ENCODE measurements at places on chromosomes 13 and 19.

GRCh38 chr13:114143806-114144605, 11.6 kb upstream of the RASA3 start:
- DNase-seq: no peak

GRCh38 chr19:23287620-23288019, 37.4 kb upstream of the ZNF724 start:
- DNase-seq: no peak

GRCh38 chr19:50837300-50837699, 3.9 kb upstream of the KLK15 start:
- no peak for DNase-seq

DNA sequence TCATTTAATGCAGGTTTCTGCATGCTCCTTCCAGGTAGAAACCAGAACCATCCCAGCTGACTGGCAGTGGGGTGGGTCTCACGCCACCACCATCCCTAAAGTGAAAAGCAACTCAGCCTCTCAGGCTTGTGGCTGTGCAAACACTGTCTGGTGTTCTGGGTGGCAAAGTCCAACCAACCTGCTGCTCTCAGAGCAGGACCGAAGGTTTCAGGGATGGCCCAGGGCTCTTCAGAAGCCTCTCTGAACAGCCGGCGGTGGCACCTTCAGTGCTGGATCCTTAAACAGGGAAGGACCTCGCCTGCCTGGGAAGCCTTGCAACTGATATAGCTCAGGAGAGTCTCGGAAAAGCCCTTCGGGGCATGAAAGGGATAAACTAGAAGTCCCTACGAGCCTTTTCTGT, 100.8 kb downstream of the COL4A1 start:
- no peak for DNase-seq

GRCh38 chr13:70729369-70729768, 621.1 kb upstream of the KLHL1 start:
- DNase-seq: no peak

DNA sequence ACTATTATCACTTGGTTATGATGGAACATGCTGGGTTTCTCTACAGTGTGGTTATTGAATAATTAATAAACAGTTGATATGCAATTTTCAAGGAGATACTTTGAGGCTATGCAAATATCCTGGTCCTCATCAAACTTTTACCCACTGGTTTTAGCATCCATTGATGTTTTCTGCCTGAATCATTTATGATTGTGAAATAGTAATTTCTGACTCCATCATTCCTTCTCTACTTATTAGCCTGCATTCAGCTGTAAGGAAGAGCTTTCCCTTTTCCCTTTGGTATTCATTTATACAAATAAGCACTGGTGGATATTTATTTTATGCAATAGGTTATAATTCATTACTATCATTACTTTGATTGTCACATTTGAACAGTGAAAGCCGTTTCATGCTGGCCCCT, 13.9 kb upstream of the DNAJC15 start:
- no peak for DNase-seq

DNA sequence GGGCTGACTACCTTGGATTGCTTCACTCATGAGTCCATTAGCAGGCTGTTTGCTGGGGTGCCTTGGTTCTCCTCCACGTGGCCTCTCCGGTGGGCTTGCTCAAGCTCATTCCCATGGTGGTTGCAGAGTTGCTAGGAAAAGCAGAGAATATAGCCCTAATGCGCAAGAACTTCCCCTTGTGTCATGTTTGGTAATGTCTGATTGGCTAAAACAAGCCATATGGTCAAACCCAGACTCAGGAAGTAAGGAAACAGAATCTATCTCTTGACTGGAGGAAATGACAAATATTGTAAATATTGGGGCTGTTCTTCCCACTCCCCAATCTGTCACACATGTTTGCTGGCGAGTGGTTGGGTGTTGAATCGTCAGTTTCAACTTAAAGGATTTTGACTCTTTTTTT, 12.1 kb downstream of the NFILZ start:
- no peak for DNase-seq

DNA sequence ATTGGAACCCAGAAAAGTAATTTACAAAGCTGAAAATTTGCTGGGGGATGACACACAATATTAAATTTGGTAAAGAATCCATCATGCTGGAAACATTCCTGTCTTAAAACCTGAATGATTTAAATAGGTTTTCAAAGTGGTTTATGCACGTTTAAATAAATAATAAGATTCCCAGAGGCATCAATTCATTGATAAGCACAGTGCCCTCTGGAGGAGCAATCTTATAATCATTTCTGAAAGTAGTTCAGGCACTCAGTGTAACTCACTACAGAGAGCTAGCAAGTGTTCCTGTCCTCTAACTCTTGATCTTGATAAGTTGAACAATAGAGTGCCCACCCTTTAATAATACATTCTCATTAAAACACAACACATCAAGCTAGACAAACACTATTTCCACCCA, 43.5 kb upstream of the SHISA2 start:
- no peak for DNase-seq

GRCh38 chr13:40127925-40128324, 472.5 kb downstream of the COG6 start:
- DNase-seq: no peak

DNA sequence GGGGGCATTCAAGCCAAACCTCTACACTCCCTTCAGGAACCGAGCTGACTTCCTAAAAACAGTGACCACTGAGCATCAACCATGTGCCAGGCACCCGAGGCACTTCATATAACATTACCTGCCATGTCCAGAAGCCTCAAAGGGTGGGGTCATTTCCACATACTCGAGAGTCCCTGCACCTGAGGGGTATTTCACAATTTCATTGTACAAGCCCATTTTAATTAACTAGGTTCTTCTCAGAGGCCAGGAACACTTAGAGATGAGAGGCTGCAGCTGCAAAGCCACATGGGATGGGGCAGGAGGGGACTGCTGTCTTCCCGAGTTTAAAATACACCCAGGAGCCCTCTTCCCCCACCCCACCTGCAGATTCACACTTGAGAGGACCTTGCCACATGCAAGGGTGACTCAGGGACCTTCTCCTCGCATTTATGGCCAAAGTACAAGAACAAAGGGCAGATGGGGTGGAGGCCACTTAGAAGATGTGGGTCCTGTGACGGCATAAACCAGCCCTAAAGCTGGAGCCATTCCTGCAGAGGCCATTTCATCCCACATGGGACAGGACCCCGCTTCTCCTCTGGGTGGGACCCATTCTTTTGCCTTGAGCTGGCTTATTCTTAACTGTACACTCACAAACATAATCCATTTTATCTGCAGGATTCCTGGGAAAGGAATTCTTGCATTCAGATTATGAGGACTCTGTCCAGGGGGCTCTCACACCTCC, 43.9 kb downstream of the RAB20 start:
- DNase-seq: no peak

DNA sequence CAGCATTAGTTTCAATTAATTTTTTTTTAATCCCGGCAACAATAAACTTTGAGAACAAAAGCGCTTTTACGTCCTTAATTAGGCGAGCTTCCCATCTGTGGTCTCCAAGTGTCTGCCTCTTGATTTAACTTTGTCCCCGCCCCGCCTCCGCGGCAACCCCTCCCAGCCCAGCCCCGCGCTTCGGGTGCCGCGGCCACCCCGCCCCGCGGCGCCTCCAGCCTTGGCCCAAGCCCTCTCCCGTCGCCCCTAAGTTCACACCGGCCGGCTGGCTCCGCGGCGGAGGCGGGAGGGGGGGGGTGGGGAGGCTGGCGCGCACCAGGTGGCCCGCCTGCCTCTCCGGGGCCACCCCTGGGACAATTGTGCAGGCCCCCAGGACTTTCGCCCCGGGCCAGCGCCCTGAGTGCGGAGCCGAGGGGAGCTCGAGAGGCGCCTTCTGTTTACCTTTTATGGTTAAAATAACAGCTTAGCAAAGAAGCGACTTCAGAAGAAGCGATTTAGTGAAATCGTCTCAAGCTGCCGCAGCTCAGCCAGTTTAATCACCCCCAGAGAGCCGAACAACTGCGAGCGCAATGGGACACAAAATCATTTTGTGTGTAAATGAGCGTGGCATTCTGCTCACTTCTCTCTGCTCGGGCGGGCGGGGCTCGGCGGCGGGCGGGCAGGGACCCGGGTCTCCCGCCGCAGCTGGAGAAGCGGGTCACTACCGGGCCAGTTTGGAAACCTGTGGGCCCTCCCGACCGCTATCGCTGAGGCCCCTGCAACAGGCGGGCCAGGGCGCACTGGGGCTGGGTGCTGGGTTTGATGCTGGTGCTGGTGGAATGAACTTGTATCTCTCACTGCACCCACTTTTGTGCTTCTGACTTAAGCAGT, 1.4 kb downstream of the KCTD15 start:
- no peak for DNase-seq

- no peak for DNase-seq
These were observed 3.3 kb downstream of the PPP5C start for GRCh38 chr19:46350029-46350757.

DNA sequence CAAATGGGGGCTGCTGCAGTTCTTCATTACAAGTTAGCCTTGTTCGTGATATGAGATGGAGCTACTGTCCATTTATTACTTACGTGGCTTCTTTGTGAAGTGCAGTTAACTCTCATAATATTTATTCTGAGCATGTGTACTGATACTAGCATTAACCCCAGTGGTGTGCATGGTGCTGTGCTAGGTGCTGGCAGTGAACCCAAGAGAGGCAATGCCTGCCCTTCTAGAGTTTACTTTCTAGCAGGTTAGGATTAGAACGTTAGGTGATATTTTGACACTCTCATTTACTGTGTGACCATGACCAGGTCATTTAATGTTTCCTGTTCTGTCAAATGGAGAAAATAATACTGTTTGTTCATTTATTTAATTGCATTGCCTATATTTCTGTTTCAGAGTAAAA, 16.9 kb downstream of the PIBF1 start:
- no peak for DNase-seq

DNA sequence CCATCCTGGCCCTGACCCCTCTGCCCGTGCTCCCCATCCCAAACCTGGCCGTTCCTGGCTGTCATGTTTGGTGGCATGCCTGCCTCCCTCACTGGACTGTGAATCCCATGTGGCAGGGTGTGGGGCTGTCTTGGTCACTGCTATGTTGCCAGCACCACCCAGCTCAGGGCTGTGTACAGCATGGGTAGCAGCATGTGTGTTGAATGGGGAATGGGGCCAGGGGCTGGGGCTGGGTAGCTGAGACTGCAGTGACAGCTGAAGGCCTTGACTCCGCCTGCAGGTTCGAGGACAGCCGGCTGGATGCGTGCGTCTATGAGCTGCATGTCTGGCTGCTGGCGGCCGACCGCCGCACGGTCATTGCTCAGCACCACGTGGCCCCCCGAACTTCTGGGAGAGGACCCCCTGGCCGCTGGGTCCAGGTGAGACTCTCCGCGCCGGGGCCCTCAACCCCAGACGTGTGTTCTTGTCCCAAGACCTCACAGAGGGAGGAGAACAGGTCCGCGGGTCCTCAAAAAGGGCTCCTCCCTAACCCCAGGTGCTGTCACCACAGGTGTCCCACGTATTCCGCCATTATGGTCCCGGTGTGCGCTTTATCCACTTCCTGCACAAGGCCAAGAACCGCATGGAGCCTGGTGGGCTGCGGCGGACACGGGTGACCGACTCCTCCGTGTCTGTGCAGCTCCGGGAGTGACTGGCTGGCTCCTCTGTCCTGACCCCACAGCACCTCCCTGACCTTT, 3.5 kb downstream of the NCCRP1 start:
- DNase-seq: no peak

GRCh38 chr19:38917921-38918491, 6.0 kb upstream of the CCER2 start:
- no peak for DNase-seq

DNA sequence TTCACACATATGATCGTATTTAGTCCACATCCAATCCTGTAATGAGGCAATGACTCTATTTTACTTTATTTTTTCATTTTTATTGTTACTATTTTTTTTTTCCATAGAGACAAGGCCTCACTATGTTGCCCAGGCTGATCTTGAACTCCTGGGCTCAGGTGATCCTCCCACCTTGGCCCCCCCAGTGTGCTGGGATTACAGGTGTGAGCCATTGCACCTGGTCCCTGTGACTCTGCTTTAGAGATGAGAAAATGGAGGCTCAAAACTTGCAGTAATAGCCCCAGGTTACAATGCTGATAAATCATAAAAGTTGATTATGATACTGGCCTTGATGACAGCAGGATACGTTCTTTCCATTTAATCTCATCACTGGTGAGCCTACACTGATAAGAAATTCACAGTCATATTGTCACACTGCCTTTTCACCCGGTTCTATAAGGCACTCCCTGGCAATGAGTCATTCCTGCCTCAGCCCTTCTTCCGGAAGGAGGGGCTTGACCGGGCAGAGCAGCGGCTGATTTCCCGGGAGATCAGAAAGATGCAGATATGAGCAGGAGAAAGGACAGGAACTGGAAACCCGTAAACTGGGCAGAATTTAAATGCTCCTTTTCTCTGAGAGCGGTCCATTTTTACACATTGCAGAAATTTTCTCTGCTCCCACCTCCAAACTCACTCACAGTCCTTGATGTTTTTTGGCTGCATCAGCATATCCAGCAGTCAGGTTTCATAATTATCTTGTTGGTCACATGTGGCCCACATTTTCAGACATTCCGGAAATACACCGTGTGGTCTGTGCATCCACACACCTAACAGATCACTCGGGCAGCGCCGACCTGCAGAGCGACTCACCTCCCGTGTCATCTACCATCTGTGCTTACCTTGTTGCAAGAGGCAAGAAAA, 616.4 kb downstream of the EFNB2 start:
- DNase-seq: peak; percentile 71

DNA sequence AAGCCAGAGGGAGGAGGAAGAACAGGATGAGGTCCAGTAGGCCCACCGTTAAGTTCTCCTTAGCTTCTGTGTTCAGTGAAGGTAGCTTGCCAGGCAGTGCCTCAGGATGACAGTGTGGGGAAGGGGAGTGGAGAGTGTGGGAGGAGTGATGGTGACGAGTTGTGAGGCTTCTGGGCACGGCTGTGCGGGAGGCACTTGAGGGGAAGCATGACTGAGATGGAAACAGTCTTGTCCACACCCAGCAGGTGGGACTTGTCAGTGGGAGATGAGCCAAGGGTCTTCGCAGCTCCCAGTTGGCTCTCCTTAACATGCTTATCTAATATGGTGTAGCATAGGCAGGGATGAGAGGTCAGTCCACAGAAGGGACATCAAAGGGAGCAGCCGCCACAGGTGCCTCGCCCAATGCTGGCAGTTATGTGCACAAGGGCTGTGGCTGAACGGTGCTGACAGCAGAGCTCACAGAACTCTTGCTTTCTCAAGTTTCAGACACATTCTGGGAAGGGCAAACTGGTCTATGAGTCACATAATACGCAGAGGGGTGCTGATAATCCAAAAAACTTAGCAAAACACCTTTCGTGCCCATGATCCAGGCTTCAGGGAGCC, 47.5 kb downstream of the OXGR1 start:
- DNase-seq: no peak

DNA sequence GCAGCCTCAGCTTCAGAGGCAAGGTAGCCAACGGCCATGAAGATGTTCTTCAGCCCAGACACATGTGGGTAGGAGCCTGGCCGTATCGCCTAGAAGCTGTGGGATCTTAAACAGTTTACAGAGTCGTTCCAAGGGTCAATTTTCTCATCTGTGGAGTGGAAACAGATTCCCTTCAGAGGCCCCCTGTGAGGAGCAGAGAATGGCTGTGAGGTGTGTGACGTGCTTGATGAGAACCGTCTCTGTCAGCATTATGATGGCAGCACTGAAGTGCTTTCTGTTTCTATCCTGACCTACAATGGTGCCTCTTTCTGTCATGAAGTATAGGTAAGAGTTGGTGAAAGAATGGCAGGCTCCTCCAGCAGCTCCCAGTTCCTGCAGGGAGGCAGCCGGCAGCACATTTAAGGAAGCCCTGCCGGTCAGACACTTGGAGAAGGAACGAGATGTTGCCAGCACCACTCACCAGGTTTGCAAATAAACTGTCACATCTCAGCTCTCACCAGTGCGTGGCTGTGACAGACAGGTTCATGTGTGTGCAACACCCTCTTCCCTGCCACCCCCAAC, 277.3 kb downstream of the FOXO1 start:
- DNase-seq: peak; percentile 27

- DNase-seq: peak; percentile 77
These were observed 40.5 kb upstream of the GAS6 start for GRCh38 chr13:113904411-113904810.

All from MM.1S (cell line).